Stimulated activated CD4-positive, alpha-beta T cell treated with anti-CD3 and anti-CD28 coated beads, TNF-alpha, amount 100 ng/mL, for 1 hour (primary cell): ENCODE measurements at places on chromosomes 2 and 18.

DNA sequence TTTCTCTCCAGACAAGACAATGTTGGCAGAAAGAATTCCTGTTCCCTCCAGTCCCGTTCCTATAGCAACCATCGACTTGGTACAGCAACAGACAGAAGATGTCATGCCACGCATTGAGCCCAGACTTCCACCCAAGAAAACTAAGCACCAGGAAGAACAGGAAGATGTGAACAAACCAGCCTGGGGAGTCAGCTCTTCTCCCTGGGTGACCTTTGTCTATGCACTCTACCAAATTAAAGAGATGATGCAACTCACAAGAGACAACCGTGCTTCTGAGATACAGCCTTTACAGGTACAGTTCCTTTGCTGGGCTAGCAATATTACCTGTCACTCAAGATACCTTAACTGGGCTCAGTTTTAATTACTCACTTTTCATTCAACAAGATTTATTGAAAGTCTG is 37.1 kb downstream of the NEMP2 start:
- no peak for DNase-seq

GRCh38 chr2:166468124-166469024 is 25.7 kb downstream of the SCN7A start:
- DNase-seq, result no peak

DNA sequence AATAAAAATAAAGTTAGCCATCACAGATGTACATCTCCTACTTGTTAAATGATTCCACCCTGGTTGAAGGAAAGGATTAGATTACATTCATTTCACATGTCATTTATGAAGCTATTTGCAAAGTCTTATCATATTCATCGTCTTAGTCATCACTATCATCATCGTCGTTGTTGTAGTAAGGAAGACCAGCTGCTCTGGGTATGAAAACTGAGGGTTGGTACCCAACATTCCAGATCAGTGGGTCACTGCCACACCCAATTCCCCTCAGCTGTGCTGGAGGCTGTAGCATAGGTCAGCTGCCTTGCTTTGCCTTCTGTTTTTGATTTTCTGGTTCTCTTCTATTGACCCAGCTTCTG is 20.9 kb upstream of the CCBE1 start:
- DNase-seq, result no peak

GRCh38 chr18:77811503-77811902 is 561.9 kb downstream of the GALR1 start:
- no peak for DNase-seq

- DNase-seq, result no peak
These were observed 152.9 kb downstream of the ARL4C start for GRCh38 chr2:234344012-234344411.

- no peak for DNase-seq
These were observed 117.4 kb upstream of the RPRM start for GRCh38 chr2:153595939-153596338.

GRCh38 chr2:206389164-206389563 is 54.2 kb upstream of the ADAM23 start:
- DNase-seq, result no peak

DNA sequence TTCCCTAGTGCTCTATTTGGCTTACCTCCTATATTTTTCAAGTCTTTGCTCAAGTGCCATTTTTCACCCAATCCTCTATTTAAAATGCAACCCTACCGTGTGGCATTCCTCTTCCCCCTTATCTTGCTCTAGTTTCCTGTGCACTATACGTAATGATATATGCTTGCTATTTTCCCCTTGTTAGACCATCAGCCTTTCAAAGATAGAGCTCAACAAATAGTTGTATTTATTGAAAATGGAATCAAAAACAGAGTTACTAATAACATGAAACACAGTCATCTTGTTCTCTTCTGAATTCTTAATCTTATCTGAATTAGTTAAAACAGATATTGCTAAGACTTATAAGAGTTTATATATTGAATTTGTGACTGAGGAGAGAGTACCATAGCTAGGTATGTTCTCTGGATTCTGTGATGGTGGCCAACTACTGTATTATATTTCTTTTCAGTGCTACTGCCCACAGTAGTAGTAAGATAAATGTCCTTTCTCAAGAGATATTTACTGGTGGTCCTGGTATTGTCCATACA is 55.3 kb downstream of the CAB39 start:
- no peak for DNase-seq

- DNase-seq, result no peak
These were observed 59.0 kb upstream of the LDLRAD4 start for GRCh38 chr18:13159579-13159978.

DNA sequence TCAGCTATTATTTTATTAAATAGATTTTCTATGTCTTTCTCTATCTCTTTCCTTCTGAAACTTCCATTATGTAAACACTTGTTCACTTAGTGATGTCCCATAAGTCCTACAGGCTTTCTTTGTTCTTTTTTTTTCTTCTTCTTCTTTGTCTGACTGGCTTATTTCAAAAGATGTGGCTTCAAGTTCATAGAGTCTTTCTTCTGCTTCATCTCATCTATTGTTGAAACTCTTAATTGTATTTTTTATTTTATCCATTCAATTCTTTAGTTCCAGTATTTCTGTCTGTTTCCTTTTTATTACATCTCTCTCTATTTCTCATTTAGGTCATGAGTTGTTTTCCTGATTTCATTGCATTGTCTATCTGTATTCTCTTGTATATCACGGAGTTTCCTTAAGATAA is 38.5 kb downstream of the BOD1L2 start:
- DNase-seq, result no peak

- no peak for DNase-seq
These were observed 20.3 kb downstream of the ABCB11 start for GRCh38 chr2:169010633-169011460.

- no peak for DNase-seq
These were observed 25.1 kb upstream of the ARHGAP25 start for GRCh38 chr2:68709421-68709911.

DNA sequence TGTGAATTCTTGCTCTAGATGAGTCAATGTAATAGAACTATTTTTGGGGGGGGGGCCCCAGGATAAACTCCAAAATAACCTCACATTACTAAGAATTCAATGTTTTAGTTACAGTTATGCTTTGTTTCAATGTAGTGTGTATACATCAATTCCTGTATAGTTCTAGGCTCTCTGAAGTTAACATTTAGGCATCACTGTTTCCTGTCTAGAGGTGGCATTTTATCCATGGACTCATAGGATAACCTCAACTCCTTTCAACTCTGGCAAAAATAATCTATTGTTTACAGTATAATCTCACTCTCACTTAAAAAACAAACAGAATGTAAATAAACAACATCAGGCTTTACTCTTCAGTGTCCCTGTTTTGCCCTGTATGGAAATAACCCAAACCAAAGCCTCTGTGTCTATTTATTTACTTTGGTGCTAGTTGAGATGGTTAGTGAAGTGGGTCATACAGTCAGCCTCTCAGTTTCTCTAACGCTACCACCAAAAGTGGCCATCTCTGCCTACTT is 79.3 kb upstream of the MMADHC start:
- no peak for DNase-seq

DNA sequence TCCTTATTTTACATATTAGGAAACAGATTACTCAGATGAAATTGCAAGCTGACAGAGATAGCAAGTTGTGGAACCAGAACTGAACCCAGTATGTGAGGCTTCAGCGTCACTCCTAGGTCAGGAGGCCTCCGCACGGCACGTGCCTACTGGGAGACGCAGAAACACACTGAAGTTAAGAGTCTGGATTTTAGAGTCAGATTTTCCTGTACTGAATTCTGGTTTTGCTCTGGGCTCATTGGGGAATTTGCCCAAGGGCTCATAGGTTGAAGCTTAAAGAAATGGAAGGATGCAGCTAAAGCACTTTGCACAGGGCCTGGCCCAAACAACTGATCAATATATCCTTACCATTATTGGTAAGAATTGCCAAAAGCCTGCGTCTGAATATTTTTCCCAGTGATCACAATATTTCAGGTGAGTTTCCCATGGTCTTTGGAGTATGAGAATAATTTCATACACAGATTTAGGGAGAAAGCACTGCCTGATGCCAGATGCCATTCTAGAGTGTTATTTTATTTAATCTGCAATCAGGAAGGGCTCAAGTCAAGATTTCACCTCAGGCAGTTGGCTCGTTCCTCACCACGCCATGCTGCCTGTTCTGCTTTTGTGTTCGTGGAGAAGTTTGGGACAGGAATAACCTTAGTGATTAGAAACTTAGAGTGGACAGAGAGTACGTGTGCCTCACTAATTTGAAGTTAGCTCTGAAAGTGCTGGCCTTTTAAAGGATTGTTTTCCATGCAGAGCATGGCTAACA is 331.9 kb downstream of the MYCN start:
- DNase-seq, result no peak

DNA sequence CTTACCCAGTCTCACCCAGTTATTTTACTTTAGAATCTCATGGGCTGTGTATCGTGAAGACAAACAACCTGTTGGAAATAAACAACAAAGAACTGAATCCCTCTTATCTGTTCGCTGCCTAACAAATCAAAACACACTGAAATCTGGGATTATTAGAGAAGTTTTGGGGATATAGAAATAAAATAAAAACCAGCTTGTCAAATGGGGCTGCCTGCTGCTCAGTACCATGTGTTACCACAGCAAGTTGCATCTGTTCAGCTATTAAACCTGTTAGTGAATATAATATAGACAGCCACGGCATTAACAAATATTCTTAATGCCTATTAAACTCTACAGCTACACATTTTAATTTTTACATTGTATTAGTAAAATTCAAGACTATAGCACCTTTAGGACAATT is 810.8 kb downstream of the NRXN1 start:
- DNase-seq, result no peak

- no peak for DNase-seq
These were observed 542 bp downstream of the PGAP1 start for GRCh38 chr2:196925768-196926561.

DNA sequence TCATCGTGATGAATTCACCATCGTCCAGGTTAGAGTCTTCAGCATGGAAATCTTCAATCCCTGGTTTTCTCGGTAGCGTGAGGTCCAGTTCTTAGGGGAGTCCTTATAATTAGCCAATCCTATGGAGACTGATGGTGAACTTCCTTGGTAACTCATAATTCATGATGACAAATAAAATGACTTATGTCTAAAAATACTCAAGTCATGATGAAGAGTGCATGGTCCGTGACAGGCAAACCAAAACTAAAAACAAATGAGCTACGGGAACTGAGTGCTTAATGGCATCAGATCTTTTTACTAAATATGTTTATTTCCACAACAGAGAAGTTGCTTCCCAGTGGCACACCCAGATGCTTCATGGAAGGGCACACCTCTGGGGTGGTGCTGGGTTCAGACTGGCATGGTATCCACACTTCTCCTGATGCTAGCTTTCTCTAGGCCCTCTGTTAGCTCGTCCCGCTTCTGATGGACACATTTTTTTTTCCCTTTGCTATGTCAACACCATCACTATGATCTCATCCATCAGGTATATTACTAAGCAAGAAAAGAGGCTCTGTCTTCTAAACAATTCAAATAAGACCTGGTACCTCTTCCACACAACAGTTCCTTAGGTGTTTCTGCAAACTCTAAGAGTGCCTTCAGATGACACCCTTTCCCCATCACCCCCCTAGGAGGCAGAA is 92.8 kb upstream of the NEDD4L start:
- no peak for DNase-seq

- no peak for DNase-seq
These were observed 1081.9 kb downstream of the LRP1B start for GRCh38 chr2:141048951-141049350.

GRCh38 chr2:49577041-49577440 is 422.7 kb upstream of the FSHR start:
- DNase-seq, result no peak

- no peak for DNase-seq
These were observed 104.1 kb downstream of the ESCO1 start for GRCh38 chr18:21496277-21496835.

GRCh38 chr18:12882453-12883371 is 1.3 kb downstream of the PTPN2 start:
- DNase-seq, result no peak

DNA sequence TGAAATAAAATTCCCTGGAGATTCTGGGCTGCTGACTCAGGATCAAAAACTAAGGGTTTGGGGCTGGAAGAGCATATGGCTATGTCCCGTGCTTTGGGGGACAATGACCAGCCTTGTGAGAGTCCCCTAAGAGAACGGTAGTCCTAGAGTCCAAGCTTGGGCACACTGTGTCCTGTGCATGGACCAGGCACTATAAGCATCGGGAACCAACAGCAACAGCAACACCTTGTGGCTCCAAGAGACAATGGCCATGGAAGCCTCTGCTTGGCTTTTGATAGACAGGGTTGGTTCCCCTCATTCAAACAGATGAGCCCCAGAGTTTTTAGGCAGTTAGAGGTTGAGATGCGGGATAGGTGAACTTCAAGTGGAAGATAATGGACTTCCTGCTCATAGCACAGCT is 294.4 kb upstream of the CHAC2 start:
- no peak for DNase-seq

GRCh38 chr2:149606251-149606811 is 18.8 kb upstream of the MMADHC start:
- no peak for DNase-seq

GRCh38 chr2:59932341-59932740 is 621.1 kb downstream of the BCL11A start:
- no peak for DNase-seq

DNA sequence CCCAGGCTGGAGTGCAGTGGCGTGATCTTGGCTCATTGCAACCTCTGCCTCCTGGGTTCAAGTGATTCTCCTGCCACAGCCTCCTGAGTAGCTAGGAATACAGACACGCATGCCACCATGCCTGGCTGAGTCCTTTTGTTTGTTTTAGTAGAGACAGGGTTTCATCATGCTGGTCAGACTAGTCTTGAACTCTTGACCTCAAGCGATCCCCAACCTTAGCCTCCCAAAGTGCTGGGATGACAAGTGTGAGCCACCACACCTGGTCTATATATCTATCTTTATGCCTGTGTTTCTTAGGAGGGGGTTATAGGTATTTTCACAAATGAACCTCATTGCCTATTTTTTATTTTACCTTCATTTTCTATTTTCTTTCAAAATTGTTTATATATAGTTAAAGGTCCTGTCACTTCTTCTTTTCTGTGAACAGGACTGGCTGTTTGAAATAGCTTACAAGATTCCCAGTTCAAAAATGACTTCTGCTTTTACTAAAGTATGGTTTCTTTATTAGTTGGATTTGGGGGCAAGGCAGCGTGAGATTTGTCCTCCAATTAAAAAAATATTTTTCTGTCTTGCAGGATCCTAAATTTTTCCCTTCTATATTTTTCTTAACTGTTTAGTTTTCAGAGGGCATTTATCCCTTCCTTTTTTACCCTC is 16.4 kb upstream of the MARCHF7 start:
- no peak for DNase-seq
